ENCODE measurements at places on chromosomes 4 and X.

DNA sequence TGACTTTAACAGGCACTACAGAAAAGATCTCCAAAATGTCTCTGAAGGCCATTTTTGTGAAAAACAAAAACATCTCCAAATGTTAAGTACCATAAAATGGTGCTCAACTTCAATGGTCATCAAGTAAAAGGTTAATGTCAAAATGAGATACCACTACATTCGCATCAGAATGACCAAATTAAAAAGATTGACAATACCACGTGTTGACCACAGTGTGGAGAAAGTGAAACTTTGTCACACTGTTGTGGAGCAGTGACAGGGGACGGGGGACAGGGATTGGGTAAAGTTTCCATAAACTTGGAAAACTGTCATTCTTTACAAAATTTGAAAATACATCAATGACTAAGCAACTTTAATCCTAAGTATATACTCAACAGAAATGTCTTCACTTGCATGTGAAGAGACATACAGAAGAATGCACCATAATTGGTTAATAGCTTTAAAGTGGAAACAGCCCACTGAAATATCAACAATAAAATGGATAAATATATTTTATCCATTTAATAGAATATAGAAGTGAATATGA is 19.1 kb upstream of the CISD2 start:
- DNase-seq: no peak

GRCh38 chr4:119731146-119731742 is 102.6 kb upstream of the PDE5A start:
- DNase-seq: no peak

- no peak for DNase-seq
These were observed 52.8 kb upstream of the PPP3CA start for GRCh38 chr4:101400096-101400495.

GRCh38 chrX:72348247-72348979 is 42.7 kb upstream of the CITED1 start:
- no peak for DNase-seq

- no peak for DNase-seq
These were observed 17.0 kb upstream of the PAPSS1 start for GRCh38 chr4:107736924-107737448.

GRCh38 chr4:25233194-25233593 is 639 bp upstream of the PI4K2B start:
- no peak for DNase-seq

- DNase-seq: no peak
These were observed 519.9 kb downstream of the IL15 start for GRCh38 chr4:142156256-142156655.

- DNase-seq: no peak
These were observed 32.1 kb upstream of the MTNR1A start for GRCh38 chr4:186587416-186588018.

- DNase-seq: no peak
These were observed 19.3 kb downstream of the NOA1 start for GRCh38 chr4:56958111-56958517.

DNA sequence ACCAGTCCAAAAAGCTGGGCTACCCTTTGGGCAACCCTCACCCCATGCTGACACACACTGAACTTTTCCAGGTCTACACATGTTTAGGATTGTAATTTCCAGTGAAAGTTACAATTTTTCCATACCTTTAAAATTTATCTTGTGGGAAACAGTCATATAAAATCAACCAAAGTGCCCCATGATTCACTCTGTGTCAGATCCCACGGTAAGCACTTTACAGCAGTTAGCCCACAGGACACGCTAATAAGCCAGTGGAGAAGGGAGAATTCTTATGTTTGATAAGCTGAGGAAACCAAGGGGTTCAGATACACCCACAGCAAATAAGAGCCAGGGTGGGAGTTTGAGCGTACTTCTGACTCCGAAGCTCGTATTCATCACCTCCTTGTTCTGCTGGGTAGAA is 72.4 kb upstream of the TBL1X start:
- no peak for DNase-seq

- no peak for DNase-seq
These were observed 12.5 kb downstream of the BLOC1S4 start for GRCh38 chr4:6728320-6729029.

GRCh38 chr4:85708468-85708867 is 233.5 kb downstream of the ARHGAP24 start:
- DNase-seq: no peak

DNA sequence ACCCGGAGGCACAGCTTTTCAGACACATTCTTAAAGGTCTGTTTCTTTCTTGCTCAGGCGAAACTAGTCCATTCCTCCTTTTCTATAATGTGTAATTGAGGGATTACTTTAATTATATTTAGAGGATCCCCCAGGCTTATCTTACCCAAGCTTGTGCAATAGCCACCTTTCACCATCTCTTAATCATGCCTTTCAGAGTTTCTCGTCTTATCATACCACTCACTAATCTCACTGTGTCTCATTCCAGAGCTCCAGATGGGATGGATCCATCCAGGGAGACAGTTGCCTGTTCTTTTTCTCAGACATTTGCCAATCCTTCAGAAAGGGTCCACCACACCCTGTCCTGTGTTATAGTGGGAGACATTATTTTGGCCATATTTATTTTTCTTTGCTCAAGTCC is 12.5 kb downstream of the SPARCL1 start:
- no peak for DNase-seq

DNA sequence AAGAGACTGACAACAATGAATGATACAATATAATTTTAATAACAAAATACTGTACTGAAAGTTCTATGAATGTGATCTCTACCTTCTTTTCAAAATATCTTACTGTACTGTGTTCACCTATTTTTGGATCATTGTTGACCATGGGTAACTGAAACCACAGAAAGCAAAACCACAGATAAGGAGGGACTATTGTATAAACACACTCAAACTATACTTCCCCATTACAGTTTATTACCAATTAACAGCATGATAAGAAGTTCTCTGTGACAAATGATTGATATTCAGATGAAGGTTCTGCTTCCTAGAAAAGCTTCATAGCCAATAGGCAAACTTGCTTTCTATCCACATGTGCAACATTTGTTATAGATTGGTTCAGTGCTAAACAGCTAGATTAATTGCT is 50.1 kb downstream of the GABRG1 start:
- no peak for DNase-seq

DNA sequence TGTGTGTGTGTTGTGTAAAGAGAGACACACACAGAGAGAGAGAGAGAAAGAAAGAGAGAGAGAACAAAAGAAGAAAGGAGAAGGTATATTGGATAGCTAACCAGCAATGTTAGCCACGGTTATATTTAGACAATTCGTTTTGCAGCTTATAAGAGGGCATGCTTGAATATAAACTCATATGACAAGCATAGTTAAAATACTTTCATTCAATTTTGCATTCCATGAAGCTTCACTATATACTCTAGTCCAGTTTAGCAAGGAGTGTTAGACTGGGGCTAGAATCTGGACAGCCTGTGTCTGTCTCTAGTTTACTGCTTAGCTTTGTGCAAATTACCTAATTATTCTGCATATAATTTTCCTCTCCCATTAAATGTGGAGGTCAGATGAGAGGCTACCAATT is 525.9 kb upstream of the ZFP42 start:
- DNase-seq: no peak

GRCh38 chr4:88091378-88091777 is 67.1 kb downstream of the ABCG2 start:
- no peak for DNase-seq

- DNase-seq: no peak
These were observed 410.9 kb downstream of the PDGFC start for GRCh38 chr4:156560701-156561100.

DNA sequence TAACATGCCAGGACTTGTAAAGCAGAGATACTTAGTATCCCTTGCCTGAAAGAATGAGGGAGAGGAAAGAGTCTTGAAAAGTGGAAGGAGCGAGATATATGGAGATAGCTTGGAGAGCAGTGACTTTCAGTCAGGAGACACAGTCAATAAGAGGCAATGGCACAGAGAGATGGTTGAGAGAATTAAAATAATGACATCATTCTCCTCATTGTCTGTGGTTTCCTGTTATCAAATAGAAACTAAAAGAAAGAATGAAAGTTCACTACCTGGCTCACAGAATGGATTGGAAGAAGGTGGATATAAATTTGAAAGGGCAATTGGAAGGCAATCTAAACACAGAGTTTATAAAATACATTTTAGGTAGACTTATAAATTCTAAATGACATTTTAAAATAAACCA is 760.2 kb upstream of the AADAT start:
- DNase-seq: no peak

GRCh38 chrX:150219374-150220185 is 143.5 kb upstream of the MAMLD1 start:
- DNase-seq: no peak

- no peak for DNase-seq
These were observed 200.2 kb downstream of the CLCN4 start for GRCh38 chrX:10356979-10357378.

DNA sequence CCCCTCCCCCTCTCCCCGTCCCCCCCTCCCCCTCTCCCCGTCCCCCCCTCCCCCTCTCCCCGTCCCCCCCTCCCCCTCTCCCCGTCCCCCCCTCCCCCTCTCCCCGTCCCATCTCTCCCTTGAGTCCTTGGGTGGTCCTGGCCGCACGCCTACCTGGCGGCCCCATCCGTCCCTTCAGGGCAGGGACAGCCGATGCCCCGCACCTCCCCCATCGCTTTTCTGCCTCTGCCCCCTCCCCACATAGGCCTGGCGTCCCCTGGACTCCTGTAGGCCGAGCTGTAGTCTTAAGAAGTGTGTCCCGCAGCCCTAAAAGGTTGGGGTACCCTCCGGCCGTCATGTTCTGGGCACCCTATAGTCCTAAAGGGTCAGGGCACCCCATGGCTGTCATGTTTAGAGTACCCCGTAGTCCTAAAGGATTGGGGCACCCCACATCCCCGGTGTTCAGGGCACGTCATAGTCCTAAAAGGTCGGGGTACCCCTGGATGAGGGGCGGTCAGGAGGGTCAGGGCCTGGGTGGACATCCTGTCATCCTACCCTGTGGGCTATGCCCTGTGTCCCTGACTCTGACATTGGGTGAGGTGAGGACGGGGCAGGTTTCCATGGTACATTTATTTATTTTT is 10.8 kb upstream of the GTPBP6 start:
- no peak for DNase-seq

DNA sequence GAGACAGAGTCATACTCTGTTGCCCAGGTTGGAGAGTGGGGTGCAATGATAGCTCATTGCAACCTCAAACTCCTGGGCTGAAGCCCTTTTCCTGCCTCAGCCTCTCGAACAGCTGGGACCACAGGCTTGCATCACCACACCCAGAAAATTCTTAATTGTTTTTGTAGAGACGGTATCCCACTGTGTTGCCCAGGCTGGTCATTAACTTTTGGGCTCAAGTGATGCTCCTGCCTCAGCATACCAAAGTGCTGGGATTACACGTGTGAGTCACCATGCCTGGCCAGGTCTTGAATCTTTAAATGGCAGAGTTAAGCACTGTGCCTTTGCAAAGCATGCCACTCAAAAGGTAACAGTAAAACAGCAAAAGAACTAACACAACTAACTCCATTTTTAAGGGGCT is 28.6 kb upstream of the BBS12 start:
- DNase-seq: no peak

DNA sequence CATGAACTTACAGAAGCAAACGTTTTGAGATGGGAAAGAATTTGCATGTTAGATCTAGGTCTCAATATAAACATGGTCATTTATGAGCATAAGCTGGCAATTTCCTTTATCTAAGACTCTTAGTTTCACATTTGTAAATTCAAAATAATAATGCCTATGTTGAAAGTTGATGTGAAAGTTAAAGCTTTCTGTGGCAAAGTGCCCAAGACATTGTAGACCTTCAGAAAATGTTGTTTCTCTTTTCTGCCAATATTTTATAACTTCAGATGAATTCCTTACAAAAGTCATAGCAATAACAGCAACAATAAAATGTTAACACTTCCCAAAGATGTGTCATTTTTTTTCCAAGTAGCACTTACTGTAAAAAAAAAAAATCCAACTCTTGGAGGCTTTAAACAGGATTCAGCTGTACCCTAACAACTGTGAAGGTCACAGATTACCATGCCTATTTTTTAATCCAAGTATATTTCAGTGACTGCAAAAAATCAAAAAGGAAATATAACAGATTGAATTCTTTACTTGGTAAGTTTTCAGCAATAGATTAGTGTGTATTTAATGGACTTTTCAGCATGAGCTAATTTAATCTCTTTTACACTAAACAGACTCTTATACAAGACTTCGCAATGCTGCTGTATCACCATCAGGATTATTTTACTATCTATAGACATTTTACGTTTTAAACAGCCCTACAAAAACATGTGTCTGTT is 206.5 kb upstream of the PDE5A start:
- DNase-seq: no peak

DNA sequence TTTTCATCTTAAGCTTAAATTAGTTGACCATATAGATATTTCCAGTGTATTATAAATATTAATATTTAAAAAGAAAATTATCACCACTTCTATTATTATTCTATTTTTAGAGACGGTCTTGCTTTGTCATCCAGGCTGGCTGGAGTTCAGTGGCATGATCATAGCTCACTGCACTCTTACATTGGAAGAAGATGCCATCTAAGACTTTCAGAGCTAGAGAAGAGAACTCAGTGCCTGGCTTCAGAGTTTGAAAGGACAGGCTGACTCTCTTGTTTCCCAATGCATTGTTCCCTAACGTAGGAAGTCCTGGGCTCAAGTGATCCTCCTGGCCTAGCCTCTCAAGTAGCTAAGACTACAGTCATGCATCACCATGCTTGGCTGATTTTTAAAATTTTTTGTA is 75.9 kb downstream of the FIP1L1 start:
- no peak for DNase-seq

DNA sequence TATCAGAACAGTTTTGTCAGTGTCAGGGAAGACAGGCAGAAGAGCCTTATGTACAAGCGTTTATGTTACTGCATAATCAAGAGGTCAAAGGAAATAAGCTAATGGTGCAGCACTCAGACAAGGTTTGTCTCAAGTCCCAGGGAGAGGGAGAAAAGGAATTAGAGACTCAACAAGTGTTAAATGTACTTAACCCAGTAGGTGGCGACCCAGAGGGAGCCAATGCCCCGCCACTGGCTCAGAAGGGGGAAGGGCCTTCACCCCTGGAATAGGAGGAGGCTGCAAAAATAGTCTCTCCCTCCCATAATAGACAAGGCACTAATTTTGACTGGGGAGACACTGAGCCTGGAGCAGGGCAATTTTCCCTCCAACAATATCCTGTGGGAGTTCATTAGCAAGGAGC is 14.1 kb upstream of the PAPSS1 start:
- DNase-seq: no peak

GRCh38 chr4:185019456-185020292 is 1.4 kb downstream of the HELT start:
- no peak for DNase-seq
